ENCODE measurements at places on chromosomes 3 and 15.

- no peak for DNase-seq
Measured at GRCh38 chr3:4751502-4752101, 227.6 kb upstream of the BHLHE40 start.

DNA sequence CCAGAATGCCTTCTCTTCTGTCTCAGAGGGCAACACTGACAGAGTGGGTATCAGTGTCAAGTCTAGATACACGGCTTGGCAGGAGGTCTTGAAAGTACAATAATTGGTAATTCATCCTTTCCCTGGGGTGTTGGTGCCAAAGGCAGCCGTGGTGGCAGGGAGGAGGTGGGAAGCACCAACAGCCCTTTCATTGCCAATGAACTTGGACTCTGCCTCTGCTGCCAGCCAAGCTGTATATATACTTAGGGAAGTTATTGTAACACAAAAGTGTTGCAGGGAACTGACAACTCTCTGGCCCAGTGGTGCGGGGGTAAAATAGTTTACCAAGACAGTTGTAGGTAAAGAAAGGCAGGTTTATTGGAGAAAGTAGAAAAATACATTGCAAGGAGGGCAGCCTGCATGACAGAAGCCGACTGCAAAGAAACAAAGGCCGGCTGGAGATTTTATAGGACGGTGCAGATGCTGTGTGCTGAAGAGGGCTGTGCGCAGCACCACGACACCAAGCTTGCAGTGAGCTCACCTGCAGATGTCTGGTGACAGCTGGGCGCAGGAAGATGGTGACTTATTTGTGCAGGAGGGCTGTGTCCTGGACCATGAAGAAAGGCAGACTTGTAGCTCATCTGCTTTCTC is 4.0 kb upstream of the FAM3D start:
- DNase-seq, result no peak

GRCh38 chr3:138691351-138691750 is 82.8 kb downstream of the FAIM start:
- DNase-seq, result no peak

DNA sequence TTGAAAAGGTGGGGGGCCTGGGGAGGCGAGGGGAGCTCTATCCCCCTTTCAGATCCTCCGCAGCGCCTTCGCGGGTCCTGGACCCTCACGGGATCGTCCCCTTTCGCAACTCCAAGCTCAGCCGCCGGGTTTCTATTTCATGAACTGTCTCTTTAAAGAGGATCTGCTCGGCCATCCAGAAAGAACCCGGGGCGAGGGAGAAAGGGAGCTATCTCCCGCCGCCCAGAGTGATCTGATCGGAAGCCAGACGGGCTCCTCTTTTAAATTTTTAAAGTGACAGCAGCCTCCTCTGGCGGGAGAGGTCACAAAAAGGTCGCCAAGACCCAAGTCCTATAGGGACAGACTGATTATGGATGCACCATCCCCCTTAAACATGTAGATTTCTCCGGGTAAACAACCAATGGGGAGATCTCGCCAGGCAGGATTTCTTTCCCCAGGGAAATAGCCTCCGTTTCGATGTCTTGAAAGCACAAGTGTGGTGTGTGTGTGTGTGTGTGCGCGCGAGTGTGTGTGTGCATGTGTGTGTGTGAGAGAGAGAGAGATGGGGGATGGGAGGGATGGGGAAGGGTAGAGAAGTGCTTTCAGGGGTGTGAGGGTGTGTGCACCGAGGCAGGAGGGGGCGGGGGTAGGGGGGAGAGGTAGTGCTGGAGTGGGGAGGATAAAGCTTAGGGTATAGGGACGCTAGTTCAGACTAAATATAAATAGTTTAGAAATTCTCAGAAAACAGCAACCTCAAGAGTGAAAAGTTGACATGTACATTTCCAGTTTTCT is 516.1 kb downstream of the MECOM start:
- DNase-seq, result peak; percentile 52

DNA sequence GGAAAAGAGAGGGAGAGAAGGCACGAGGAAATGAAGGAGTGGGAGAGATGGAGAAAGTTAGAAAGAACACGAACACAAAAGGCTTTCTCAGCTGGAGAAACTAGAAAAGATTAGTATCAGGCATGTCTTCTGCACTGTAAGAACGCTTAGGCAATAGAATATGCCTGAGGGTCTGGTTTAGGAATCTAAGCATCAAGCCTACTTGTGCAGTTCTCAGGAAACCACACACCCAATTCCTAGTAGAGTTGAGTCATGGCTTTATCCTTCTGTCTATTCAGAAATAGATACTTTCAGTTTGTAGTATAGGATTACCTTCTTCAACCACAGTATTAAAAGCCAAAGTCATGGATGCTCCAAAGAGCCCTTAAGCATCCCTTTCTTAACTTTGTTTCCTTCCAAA is 969.4 kb downstream of the NTRK3 start:
- DNase-seq, result no peak

GRCh38 chr15:77067691-77068367 is 3.1 kb downstream of the TSPAN3 start:
- DNase-seq, result no peak

DNA sequence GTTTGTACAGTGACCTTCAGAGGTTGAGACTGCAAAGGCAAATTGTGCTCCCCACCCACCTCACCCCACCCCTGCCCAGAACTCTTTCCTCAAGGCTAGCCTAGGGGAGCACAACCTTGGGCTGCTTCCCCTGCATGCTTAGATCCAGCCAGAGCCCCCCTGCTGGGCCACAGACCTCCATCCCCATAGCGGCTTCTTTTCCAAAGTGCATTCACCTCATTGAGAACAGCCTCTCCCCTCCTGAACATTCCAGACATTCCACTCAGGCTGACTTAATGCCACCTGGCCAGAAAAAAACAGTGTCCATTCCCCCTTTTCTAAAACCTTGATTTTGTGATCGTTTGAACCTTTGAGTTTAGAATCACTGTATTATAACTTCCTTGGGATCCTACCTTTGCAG is 124.4 kb upstream of the TOPAZ1 start:
- no peak for DNase-seq

GRCh38 chr15:43143203-43143941 is 10.0 kb downstream of the TMEM62 start:
- no peak for DNase-seq

- DNase-seq, result no peak
Measured at GRCh38 chr3:169695031-169695430, 31.5 kb upstream of the MECOM start.

GRCh38 chr3:64936556-64936955 is 248.8 kb upstream of the ADAMTS9 start:
- no peak for DNase-seq

DNA sequence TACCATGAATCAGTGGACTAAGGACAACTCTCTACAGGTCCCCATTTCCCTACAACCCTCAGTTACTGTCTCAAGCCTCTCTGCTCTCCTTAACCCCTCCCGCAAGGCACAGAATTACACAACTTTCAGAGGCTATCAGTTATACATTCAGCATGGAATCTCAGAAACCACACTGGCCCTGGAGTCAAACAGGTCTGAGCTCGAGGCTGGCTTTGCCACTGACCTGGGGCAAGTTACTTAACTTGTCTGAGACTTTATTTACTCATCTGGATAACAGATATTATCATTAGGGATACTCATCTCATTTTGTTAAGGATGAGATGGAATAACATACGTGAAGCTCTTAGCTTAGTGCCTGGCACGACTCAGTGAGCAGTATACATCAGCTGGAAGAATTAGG is 95.2 kb downstream of the WDR76 start:
- no peak for DNase-seq

GRCh38 chr3:187107989-187108388 is 31.3 kb downstream of the RPL39L start:
- DNase-seq, result no peak

DNA sequence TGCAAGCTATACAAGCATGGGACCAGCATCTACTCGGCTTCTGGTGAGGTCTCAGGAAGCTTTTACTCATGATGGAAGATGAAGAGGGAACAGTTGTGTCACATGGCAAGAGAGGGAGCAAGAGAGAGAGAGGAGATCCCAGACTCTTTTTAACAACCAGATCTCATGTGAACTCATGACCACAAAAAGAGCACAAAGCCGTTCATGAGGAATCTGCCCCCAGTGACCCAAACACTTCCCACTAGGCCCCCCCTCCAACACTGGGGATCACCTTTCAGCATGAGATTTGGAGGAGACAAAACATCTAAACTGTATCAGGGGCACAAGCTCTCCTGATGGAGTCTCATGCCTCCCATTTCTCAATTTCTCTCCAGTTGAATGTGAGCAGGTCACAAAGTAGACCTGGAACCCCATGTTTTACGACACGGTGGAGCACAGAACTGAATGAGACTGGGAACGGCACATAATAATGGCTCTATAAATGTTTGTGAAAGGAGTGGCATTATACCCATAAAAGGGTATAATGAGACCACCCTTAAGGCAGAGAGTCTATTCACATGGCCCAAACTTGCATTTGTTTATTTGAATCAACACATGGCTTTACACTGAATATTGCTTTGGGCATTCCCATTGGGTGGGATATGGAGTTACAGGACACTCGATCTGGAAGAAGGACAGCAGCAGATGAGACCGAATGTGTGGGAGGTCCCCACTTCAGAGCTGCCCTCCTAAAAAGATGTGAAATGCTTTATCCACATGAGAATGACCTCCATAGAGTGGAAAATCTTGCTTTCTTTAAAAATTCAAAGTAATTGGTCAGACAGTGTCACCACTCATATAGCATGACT is 38.8 kb downstream of the IL16 start:
- no peak for DNase-seq

GRCh38 chr3:192514081-192514753 is 213.1 kb downstream of the FGF12 start:
- no peak for DNase-seq

- no peak for DNase-seq
Measured at GRCh38 chr3:39542588-39542988, 75.1 kb downstream of the MOBP start.

GRCh38 chr15:72229076-72229946 is 1.7 kb downstream of the PKM start:
- peak; percentile 16 for DNase-seq

GRCh38 chr15:89367485-89368451 is 33.1 kb upstream of the POLG start:
- peak; percentile 75 for DNase-seq

DNA sequence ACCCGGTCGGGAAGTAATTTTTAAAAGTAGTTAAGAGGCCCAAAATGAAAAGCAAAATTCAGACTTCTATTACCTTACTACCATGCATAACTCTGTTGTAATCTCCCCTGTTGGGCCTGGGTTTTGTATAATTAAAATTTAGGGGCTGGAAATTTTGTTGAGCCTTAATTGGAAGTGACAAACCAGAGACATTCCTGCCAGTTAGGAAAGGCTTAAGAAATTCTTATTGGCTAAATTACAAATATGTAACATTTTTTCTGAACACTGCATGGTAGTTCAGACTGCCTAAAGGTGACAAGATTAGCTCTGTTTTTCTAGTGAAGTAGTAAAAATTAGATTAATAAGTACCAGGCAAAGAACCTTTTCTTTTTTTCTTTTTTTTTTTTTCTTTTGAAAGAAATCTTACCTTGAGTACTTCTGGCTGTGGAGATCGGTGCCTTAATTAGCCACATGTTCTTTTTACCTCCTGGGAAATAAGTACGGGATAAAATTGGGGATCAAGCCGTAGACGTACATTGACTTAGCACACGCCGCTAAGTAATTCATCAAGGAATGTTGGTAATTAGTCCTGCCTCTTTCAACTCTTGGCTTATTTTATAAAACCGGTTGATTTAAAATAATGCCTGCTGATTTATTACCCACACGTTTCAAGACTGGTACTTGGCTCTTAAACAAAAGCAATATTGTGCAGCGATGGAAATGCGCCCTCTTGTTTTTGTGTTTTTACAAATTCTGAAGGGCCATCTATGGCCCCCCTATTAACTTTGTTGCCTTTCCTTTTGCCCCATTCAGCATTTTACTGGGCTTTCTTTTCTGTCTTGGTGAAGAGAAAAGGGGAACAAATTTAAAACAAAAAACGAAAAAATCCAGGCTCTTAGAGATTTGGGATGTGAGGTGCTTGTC is 111.2 kb upstream of the SAMMSON start:
- no peak for DNase-seq

GRCh38 chr3:155664925-155665695 is 79.8 kb downstream of the PLCH1 start:
- DNase-seq, result no peak

Data from BE2C (cell line).